ENCODE measurements at places on chromosomes 3 and 15.
A peak's percentile ranks its signal among the peaks of the same experiment; 100 is the strongest.

DNA sequence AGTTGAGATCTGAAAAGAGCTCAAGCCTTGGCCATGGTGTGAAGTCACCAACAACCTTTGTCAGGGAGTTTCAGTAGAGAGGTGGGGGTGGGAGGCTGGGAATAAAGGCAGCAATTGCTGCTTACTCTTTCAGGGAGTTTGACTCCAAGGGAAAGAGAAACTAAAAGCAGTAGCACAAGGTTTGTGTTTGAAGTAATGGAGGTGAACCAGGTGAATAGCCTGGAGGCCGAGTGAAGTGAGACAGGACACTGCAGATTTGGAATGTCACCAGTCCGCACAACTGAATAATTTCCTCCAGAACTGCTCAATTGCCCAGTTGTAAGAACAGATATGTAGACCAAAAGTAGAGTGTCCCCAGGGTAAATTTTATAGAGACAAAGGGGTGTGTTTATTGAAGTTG, 44.1 kb downstream of the CD86 start:
- DNase-seq, result no peak

- DNase-seq, result no peak
Measured at GRCh38 chr3:5388091-5388490, 200.6 kb downstream of the EDEM1 start.

- no peak for DNase-seq
Measured at GRCh38 chr15:45156744-45157455, 27.1 kb downstream of the DUOX1 start.

GRCh38 chr3:79973482-79973881, 205.7 kb upstream of the ROBO1 start:
- DNase-seq, result no peak

GRCh38 chr3:50171540-50172301, 16.6 kb downstream of the SEMA3F start:
- no peak for DNase-seq

GRCh38 chr3:29827756-29828155, 546.9 kb downstream of the RBMS3 start:
- DNase-seq, result no peak

- peak; percentile 52 for DNase-seq
Measured at GRCh38 chr15:33737687-33738601, 230.4 kb upstream of the CHRM5 start.

DNA sequence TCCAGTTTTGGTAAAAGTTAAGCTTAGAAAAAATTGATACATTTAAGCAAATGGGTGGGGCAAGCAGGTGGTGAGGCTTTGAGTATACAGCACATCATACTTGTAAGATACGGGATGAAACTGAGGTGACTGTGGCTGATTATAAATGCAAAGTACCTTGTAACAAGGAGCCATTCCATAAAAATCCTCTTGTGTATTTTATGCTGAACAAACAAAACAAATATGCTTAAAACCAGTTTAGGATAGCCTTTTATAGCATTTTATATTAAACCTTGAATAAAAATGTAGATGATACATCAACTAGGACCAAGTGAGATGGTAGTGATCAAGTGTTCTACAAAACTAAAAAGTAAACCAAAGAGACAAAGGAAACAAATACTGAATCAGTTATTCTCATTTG, 3.4 kb downstream of the PLSCR1 start:
- DNase-seq, result no peak

GRCh38 chr15:25333049-25333448, 105.8 kb downstream of the UBE3A start:
- DNase-seq, result no peak

DNA sequence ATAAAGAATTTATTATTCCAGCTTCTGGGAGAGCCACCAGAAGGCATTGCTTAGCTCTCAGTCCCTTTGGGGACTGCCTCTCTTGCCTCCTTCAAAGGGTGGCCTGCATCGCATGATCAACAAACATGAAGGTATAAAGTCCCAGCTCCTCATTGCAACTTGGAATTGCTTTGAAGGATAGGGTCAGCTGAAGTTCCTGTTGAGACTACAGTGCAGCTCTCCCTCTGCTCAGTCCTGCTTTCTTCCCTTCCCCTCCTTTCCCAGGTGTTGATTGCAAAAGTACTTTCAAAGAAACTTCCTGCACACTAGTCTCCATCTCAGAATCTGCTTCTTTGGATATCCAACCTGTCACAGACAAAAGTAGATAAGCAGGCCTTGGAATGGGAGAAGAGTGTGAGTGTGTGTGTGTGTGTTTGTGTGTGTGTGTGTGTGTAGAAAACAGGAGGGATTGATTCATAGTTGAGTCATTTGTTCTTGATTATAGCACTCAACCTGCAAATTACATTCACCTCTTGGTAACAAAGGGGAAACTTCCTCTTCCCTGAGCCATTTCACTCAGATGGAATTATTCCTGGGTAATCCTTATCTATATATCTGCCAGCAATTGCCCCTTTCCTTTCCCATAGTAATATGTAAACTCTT, 13.7 kb downstream of the CCR8 start:
- no peak for DNase-seq

DNA sequence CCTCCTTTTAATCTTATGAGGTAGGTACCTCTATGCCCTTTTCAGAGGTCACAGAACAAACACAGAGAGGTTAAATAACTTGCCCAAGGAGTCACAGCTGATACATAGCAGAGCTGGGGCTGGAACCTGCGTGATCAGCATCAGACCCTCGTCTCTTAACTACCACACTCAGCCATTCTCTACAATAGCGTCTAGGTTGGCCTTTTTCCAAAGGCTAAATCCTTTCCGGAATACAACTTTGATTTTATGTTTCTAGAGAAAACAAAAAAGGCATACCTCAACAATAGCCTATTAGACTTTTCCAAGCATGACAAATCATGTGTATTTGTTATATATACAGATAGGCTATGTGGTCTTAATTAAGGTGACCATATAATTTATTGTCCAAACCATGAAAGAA, 187.2 kb downstream of the RORA start:
- no peak for DNase-seq

- no peak for DNase-seq
Measured at GRCh38 chr15:65087873-65088642, 11.5 kb downstream of the KBTBD13 start.

DNA sequence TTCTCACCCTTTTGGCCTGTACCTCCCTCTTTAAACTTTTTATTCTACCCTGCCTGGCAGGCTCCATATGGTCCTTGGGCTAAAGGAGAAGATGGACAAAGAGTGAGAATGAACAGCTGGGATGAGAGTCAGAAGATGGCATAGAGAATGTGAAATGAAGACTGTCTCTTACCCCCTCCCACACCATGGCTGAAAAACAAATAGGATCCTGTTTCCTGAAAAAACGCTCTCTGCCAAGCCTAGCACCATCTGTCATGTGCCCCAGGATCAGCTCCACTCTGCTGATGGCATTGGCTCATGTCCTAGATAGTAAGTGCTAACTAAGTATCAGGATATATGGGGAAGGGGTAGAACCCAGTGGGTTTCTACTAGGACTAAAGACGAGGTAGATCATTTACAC, 238.6 kb downstream of the MEX3B start:
- no peak for DNase-seq

DNA sequence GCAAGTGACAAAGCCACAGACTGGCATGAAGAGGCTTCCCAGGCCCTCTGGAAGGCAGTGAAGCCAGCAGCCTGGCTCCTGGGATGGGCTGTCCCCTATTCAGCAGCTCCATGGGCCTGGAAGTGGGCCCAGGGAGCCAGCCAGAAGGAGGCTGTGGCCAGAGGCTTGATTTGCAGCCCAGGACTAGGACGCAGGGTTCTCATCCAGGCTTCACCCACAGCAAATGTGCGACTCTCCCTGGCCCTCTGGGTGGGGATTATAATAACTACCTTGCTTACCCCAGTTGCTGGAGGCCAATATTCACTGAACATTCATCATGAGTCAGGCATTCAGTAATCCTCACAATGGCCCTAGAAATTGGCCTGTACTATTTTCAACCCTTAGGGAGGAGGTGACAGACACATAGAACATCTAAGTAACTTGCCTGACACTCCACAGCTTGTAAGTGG, 24.6 kb upstream of the SRP14 start:
- DNase-seq, result peak; percentile 52

DNA sequence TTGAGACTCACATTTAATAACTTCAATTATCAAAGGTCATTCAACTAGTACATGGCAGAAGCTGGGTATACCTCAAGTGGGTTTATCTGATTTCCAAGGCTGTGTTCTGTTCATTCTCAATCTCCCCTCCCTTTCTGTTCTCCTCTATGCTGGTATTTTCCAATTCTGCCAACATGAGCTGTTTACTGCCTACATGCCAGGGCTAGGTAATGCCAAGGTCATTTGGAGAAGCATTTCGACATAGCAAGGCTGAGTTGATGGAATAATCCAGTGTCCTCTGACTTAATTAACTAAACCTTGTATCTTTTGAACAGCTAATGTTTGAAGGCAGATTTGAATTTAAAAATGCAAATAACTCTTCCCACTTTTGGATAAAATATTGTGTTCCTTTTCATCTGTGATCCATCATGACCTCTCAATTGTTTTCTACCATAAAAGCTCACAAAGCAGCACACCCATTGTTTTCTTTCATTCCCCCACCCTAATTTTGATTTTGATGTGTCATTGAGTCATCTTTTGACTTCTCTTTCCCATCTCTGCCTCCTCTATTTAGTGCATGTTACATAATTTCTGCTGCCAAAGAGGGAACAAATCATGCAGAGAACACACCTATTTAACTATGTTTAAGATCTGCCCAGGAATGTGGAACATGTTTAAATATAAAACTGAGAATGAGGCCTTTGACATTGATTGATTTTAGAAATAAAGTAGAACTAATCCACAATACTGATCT, 308.8 kb upstream of the NR2E3 start:
- no peak for DNase-seq

DNA sequence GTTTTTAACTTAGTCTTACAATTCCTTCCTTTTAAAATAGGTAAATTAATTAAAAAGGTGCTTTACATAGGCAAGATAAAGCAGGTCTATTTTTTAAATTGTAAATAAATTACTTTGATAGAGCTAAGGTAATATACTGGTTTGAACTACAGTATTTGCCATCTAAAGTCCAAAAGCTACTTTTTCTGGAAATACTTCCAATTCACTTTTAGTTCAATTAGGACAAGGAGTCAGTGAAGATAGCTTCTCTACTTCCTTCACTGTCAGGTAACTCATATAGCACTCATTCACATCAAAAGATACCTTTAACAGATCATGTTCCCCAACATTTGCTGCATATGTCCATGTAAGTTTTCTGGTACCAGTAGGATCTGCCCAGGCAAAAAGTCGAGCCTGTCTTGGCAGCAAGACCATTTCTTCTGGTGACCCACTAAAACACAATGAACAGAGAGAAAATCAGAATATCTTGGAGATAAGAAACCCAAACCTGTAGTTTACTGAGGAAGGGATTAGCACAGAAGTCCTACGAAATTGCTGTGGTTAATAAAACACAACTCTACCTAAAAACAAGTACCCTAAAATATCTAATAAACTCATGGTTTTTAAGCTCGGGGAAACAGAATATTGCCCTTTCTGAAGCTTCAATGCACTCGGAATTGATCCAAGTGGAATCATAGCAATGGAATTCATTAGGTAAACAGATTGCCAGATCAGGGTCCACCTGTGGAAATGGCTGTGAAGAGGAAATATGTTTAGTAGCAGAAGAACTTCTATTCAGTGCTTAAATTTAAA, 153.1 kb downstream of the VPS13C start:
- DNase-seq, result no peak

All from suppressor macrophage treated with lipopolysaccharide for 1 hour (primary cell).